ENCODE measurements at places on chromosomes 3 and 15.
A peak's percentile ranks its signal among the peaks of the same experiment; 100 is the strongest.

- peak; percentile 47 for DNase-seq
Observed at GRCh38 chr3:40073310-40074007, 236.0 kb upstream of the EIF1B start.

GRCh38 chr15:35540885-35541284 lies 5.1 kb downstream of the DPH6 start:
- DNase-seq = no peak

- DNase-seq = peak; percentile 77
Observed at GRCh38 chr3:159761848-159762635, 226.6 kb upstream of the IL12A start.

DNA sequence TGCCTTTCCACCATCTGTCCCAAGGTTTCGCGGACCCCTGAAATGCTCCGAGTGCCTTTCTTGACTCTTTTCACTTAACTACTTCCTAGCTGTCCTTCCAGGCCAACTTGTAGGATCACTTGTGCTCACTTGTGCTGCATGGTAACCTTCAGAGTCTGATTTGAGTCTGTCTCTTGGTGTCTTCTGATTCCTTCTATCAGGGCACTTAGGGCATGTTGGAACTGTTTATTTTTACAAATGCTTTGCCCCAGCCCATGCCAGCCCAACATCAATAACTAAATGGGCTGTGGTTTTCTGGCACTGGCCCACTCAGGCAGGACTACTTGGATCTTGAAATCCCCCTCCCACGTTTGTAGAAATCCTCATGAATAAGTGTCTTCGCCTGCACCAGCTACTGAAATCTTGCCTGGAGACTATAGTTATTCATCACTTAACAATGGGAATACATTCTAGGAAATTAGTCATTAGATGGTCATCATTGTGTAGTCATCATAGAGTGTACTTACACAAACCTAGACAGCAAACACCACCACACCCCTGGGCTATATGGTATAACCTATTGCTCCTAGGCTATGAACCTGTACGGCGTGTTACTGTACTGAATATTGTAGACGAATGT lies 123.1 kb upstream of the STRIT1 start:
- no peak for DNase-seq

- DNase-seq = no peak
Observed at GRCh38 chr3:123096731-123097130, 29.9 kb downstream of the PDIA5 start.

- no peak for DNase-seq
Observed at GRCh38 chr3:189630767-189631372, 319 bp upstream of the TP63 start.

- no peak for DNase-seq
Observed at GRCh38 chr3:180409883-180410282, 192.1 kb upstream of the TTC14 start.

DNA sequence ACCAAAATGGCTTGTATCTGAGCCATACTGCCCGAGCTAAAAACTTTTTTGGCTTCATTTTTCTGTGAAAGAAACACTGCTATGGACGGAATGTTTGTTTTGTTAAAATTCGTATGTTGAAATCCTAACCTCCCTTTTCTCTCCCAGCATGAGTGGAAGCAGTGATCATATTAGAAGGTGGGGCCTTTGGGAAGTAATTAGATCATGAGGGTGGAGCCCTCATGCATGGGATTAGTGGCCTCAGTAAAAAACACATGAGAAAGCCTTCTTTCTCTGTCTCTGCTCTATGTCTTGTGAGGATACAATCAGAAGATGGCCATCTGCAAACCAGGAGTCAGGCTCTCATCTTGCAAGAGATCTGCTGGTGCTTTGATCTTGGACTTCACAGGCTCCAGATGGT lies 7.4 kb upstream of the FNDC3B start:
- DNase-seq = no peak

- no peak for DNase-seq
Observed at GRCh38 chr3:174251681-174252080, 607.5 kb upstream of the NAALADL2 start.

DNA sequence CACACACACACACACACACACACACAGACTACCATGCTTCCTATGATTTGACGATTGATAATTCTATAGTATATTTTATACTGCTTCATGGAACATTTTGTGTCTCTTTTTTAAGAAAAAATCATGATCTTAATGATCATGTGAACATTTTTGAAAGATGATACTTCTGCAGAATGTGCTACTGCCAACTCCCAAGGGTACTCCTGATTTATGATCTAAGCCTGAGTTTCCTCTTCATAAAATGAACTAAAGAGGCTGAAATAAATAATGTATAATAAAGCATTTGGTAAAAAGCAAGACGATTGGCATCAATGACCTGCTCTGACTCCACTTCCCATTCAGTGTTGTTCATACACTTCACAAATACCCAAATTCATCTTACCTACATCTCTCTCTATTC lies 333.8 kb upstream of the RBMS3 start:
- DNase-seq = no peak

GRCh38 chr3:14358426-14359211 lies 43.8 kb upstream of the SLC6A6 start:
- no peak for DNase-seq

- DNase-seq = no peak
Observed at GRCh38 chr3:196660381-196661166, 21.1 kb downstream of the NRROS start.

DNA sequence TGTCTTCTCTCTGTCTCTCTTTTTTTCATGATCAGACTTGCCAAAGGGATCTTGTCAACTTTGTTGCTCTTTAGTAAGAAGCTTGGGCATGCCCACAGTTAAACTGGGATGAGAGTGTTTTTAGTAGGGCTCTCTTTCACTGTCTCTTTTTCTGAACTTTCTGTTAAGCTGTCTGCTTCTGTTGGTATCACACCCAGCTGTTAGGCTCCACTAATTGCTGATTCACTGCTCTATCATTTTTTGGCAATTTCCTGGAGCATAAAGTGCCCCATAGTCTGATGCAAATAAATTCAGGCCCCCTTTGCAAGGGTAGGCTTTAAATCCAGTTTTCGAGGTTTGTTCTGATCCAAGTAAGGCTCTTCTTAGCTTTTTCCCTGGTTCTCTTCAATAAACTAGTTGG lies 360.4 kb upstream of the ADAMTS9 start:
- DNase-seq = no peak

DNA sequence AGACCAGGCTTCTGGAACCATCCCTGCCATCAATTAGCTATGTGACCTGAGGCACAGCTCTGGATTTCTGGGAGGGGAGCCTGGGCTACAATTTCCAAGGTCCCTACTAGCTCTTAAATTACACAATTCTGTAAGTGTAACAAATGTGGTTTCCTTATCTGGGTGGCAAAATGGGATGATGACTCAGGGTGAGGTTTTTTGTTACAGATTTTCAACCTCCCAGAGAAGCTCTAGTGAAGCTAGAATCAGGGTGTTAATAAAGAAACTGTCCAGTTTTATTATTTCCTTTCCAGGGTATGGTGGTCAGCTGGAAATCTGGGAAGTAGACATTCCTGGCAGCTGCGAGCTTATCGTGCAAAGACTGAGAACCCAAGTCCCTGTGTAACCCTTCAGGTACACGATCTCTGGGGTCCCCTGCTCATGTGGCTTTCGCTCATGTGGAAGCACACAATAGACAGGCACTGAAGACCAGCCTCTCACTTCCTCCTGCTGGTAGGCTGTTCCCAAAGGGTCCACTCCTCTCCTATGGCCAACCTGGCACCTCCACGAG lies 7.3 kb downstream of the RAB27A start:
- no peak for DNase-seq

- peak; percentile 32 for DNase-seq
Observed at GRCh38 chr15:91099616-91099994, 452 bp upstream of the SV2B start.

GRCh38 chr3:51819709-51820406 lies 40.8 kb upstream of the IQCF6 start:
- peak; percentile 51 for DNase-seq
